Ovary (tissue), 10 donors: ENCODE measurements at places on chromosomes 3 and 15. TPM values are rescaled to one million over a fixed set of nuclear protein-coding genes. Genes with fewer than 3 reads are reported as not detected.

FBXO40 gene
- 0.08 TPM for total RNA-seq

SCG5 gene
- total RNA-seq, result 4.8 TPM

SLC2A2 gene
- total RNA-seq, result 0.36 TPM

QTRT2 gene
- 22.5 TPM for total RNA-seq

CFAP20DC gene
- 0.24 TPM for total RNA-seq

DISP2 gene
- 1.9 TPM for total RNA-seq

FBXW12 gene
- 0.46 TPM for total RNA-seq

SH2D7 gene
- total RNA-seq, result not detected

THOC7 gene
- 46.7 TPM for total RNA-seq

NPAP1 gene
- total RNA-seq, result 0.69 TPM

COX5A gene
- total RNA-seq, result 73.9 TPM

ZNF620 gene
- total RNA-seq, result 2.8 TPM

THUMPD3 gene
- 11.9 TPM for total RNA-seq

CHST14 gene
- 23.1 TPM for total RNA-seq

SPINT1 gene
- total RNA-seq, result 3.8 TPM

TRPM1 gene
- not detected for total RNA-seq

PROK2 gene
- not detected for total RNA-seq

POLQ gene
- 0.11 TPM for total RNA-seq

UBAP1L gene
- total RNA-seq, result 9.4 TPM

C3orf33 gene
- total RNA-seq, result 7.6 TPM

BRK1 gene
- total RNA-seq, result 130 TPM

RASGRF1 gene
- 1.1 TPM for total RNA-seq

COL7A1 gene
- total RNA-seq, result 9.4 TPM

SPESP1 gene
- total RNA-seq, result 12.1 TPM

IQCB1 gene
- 19.3 TPM for total RNA-seq

SLC51A gene
- 10.1 TPM for total RNA-seq

PRSS50 gene
- total RNA-seq, result 0.35 TPM

BNC1 gene
- 2.8 TPM for total RNA-seq

WDR93 gene
- 0.23 TPM for total RNA-seq

ARPIN gene
- 30.8 TPM for total RNA-seq

C3orf49 gene
- not detected for total RNA-seq

CD200 gene
- total RNA-seq, result 11.3 TPM

ANKUB1 gene
- not detected for total RNA-seq
